ENCODE measurements at places on chromosomes 5 and 9.

DNA sequence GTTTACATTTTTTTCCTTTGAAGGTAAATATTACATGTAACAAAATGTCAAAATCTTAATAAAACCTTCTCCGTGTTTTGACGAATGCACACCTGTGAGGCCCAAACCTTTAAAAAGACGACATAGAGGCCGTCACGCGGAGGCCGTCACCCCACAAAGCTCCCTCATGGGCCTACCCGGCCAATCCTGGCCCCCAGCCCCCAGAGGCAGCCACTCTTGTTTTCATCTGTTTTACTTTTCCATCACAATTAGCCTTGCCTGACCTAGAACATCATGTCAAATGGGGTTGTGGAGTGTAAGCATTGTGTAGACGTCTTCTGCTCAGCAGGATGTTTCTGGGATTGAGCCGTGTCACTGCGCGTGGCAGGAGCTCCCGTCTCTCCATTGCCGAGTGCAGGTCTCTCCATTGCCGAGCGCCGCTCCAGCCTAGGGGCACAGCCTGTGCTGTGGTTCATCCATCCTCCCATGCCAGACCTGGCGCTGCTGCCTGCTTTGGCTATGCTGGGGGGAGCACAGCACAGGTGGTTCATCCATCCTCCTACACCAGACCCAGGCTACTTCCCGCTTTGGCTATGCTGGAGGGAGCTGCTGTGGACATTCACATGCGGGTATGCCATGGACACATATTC lies 52.2 kb upstream of the IRX4 start:
- DNase-seq, result no peak

DNA sequence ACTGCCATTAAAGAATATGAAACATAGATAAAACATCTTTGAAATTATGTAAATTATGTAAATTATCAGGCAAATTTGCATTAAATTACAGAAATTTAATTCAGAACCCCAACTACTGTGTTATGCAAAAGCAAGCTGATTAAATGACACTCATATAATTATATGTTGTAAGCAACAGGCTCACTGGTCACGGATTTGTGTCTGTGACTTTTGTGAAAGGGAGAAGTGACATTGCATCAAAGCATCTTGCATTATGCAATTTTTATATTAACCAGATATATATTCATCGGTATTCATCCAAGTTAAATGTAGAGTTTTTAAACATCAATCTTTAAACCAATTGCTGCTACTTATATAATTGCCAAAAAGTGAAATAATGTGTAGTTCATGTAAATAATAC lies 13.0 kb upstream of the GLIPR2 start:
- peak; percentile 74 for DNase-seq

GRCh38 chr5:167555565-167556166 lies 735.8 kb upstream of the WWC1 start:
- DNase-seq, result no peak

DNA sequence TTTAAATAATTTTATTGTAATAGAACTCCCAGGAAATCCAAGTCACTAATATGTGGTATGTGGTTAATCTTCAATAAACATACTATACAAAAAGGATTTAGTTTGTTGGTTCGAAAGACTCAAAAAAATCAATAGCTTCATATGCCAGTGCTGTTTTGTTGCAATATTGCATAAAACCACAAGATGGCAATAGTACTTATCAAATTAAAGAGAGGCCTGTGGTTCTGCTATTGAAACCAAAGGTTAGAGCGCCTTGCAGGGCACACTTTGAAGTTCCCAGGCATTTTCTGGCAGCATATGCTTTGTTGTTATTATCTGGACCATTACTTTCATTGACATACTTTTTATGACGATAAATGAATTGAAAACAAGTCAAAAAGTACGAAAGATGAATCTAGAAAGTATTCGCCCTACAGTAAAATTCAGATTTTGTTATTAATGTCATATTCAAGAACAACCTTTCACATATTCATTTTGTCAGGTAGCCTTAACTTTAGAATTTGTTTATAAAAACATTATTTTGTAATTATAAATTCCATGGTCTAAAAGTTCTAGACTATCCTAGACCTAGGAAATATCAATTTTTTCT lies 316.3 kb downstream of the MCTP1 start:
- DNase-seq, result peak; percentile 86

DNA sequence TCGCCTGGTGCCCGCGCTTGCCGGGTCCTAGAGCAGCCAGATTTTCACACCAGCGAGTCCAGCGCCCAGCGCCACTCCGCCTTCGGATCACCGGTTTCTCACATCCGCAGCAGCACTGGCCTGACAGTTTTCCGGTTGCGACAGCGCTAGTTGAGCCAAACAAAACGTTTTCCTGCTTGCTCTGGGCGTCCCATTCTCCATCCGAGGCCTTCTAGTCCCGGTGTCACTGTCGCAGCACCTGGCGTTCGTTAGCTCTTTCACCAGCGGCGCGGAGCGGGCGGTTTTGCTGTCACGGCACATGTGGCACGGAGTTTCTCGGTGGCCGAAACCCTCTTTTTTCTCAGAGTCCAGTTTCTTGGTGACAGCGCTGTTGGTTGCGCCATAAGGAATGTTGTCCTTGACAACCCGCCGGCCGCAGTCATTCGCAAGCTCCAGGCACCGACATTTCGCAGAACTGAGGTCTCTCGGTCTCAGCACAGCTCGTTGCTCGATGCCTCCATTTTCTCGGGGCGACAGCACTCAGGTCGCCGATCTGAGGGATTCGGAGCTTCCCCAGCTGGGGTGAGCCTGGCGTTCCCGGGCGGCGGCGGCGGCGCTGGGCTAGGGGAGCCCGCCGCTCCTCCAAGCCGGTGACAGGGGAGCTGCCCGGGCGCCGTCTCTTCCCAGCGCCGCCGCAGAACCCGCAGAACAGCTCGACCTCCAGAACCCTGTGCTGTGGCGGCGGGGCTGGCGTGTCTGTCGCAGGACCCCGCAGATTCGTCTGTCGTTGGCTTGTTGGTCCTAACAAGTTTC lies 47.8 kb downstream of the ANXA2R start:
- peak; percentile 92 for DNase-seq

GRCh38 chr5:157516626-157517325 lies 56.8 kb downstream of the NIPAL4 start:
- no peak for DNase-seq

- peak; percentile 87 for DNase-seq
Measured at GRCh38 chr5:102211165-102211564, 84.9 kb downstream of the SLCO4C1 start.

DNA sequence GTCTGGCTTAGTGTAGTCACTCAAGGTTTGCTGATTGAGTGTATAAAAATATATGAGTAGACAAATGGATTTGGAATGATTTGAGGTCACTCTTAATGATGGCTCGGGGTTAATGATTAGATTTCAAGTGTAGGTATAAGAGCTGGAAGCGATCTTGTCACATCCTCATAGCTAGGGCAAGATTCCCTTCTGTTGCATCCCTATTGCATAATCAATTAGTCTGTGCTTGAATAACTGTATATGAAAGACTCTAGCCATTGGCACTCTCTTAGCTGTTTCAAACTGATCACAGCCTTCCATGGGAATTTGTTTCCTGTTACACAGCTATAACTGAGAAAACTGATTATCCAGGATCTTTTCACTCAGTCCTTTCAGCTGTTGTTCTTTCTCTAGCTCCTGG lies 811.6 kb downstream of the TLE4 start:
- DNase-seq, result no peak

GRCh38 chr5:23035555-23036090 lies 182.5 kb upstream of the CDH12 start:
- DNase-seq, result no peak

DNA sequence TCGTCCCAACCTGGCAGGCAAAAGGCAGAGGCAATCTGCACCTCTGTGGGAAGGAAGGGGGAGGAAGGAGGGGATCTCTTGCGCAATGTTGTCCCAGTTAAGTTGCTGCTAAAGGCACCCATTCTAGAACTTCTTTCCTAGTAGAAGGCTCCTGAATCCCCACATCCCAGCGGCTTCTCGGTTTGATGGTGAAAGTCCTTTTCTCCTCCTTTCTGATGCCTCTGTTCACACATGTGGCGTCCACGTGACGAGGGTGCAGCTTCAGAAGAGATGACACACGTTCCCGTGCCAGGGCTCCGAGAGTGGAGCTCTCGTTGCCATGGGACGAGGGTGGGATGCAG lies 96.9 kb upstream of the FCN2 start:
- no peak for DNase-seq

DNA sequence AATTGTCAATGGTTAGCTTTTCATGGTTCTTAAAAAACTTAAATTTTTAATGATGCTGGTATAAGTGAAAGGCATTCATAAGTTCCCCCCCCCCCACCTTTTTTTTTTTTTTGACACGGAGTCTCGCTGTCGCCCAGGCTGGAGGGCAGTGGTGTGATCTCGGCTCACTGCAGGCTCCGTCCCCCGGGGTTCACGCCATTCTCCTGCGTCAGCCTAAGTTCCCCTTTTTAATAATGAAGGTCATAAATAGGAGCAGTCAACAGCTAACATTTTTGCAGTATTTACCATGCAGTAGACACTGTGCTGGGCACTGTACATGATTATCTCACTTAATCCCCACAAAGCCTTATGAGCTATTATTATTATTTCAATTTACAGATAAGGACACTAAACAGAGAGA lies 556.3 kb downstream of the PDE4D start:
- DNase-seq, result peak; percentile 23

- DNase-seq, result no peak
Measured at GRCh38 chr9:18202924-18203323, 271.0 kb upstream of the ADAMTSL1 start.
